Panc1 (cell line): ENCODE measurements at places on chromosomes 1 and 21. TPM values are rescaled to one million over a fixed set of nuclear protein-coding genes. Genes with fewer than 3 reads are reported as not detected.

Gene GBP6
- total RNA-seq = not detected

Gene CHRNB2
- 0.21 TPM for total RNA-seq

GRCh38 chr1:168114845-168115244 lies 21.9 kb downstream of the GPR161 start:
- no peaks in the 10 kb centered on the region for H3K4me1 ChIP-seq
- H3K27me3 ChIP-seq = no peaks in the 10 kb centered on the region
- no peak overlapping the region for H3K27ac ChIP-seq
- DNase-seq = no peak
- H3K4me3 ChIP-seq = no peak overlapping the region

GRCh38 chr21:26881504-26882228 lies 36.5 kb upstream of the ADAMTS1 start:
- no peaks in the 10 kb centered on the region for H3K4me1 ChIP-seq
- no peak for DNase-seq
- no peak overlapping the region for H3K27ac ChIP-seq
- H3K27me3 ChIP-seq = no peaks in the 10 kb centered on the region

DNA sequence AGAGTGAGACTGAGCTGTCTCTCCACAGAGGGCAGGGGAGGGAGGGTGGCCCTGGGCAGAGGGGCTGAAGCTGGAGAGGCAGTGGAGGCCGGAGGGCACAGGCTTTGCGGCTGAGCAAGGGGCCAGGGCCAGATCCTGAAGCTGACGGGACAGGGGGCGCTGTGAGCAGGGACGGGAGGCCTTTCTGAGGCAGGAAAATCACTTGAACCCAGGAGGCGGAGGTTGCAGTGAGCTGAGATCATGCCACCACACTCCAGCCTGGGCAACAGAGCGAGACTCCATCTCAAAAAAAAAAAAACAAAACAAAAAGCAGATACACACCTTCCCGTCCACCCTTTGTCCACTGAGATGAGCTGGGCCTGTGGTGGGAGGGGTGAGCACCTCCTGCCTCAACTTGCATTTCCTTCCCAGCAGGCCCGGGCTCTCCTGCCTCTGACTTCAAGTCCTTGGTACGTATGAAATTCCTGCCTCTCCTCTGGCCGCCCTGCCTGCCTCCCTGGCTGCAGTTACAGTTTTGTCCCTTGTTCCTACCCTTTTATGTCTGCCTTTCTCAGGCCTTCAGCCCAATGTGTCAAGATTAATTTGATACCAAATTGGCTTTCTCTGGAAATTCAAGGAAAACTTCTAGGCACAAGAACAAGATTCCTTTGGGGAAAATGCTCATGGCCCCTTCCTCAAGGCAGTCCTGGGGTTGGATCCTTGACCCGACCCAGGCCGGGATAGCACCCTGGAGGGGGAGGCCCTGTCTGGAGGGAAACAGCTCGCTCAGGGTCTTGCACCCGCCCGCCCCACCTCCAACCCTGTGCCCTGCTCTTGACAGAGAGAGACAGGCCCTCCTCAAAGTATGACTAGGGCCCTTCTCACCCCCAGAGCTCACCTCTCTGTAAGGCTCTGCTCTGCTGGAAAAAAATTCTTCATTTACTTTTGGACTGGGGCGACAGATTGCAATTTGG lies 11.2 kb upstream of the ADAMTSL4 start:
- H3K36me3 ChIP-seq = no peaks in the 10 kb centered on the region
- H3K4me3 ChIP-seq = no peak overlapping the region
- H3K27me3 ChIP-seq = no peaks in the 10 kb centered on the region
- no peak for DNase-seq
- H3K27ac ChIP-seq = no peak overlapping the region
- H3K4me1 ChIP-seq = no peaks in the 10 kb centered on the region

- H3K4me3 ChIP-seq = no peak overlapping the region
- no peak overlapping the region for H3K27ac ChIP-seq
- DNase-seq = no peak
- no peaks in the 10 kb centered on the region for H3K4me1 ChIP-seq
- H3K27me3 ChIP-seq = no peaks in the 10 kb centered on the region
These were observed 5.6 kb upstream of the ADAMTSL4 start for GRCh38 chr1:150543500-150544143.

Gene RAB13
- total RNA-seq = 70.6 TPM

DNA sequence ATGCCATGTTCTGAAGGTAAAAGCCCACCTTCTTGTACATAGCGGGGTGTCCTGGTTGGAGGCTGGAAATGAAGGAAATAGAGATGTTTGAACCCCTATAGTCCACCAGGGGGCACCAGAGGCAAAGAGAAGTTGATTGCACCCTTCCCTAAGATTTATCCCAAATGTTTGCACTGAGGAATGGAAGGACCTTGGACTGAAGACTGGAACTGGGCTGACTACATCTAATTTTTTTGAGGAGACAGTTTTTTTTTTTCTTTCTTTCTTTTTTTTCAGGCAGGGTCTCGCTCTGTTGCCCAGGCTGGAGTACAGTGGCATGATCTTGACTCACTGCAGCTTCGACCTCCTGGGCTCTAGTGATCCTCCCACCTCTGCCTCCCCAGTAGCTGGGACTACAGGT lies 55.3 kb upstream of the EIF4G3 start:
- no peak for DNase-seq
- no peaks in the 10 kb centered on the region for H3K36me3 ChIP-seq
- no peak overlapping the region for H3K27ac ChIP-seq
- H3K4me1 ChIP-seq = no peaks in the 10 kb centered on the region
- H3K4me3 ChIP-seq = no peak overlapping the region

- DNase-seq = no peak
- no peaks in the 10 kb centered on the region for H3K36me3 ChIP-seq
- no peak overlapping the region for H3K4me3 ChIP-seq
These were observed 29.0 kb downstream of the BACE2 start for GRCh38 chr21:41196993-41197392.

GRCh38 chr1:3063379-3064295 lies 5.4 kb upstream of the PRDM16 start:
- no peaks in the 10 kb centered on the region for H3K36me3 ChIP-seq
- H3K4me1 ChIP-seq = peaks cover 22% of the 10 kb centered on the region
- no peak for DNase-seq
- H3K27ac ChIP-seq = no peak overlapping the region

Gene JAM2
- 0.21 TPM for total RNA-seq

- no peaks in the 10 kb centered on the region for H3K27me3 ChIP-seq
- no peak overlapping the region for H3K4me3 ChIP-seq
- H3K36me3 ChIP-seq = no peaks in the 10 kb centered on the region
- no peak for DNase-seq
- peaks cover 17% of the 10 kb centered on the region for H3K4me1 ChIP-seq
These were observed 10.8 kb downstream of the OSBPL9 start for GRCh38 chr1:51627672-51628071.

- H3K4me1 ChIP-seq = no peaks in the 10 kb centered on the region
- H3K27me3 ChIP-seq = no peaks in the 10 kb centered on the region
- no peak for DNase-seq
- H3K4me3 ChIP-seq = no peak overlapping the region
These were observed 50.6 kb downstream of the L1TD1 start for GRCh38 chr1:62245201-62245600.

- H3K27ac ChIP-seq = no peak overlapping the region
- peaks cover 6% of the 10 kb centered on the region; the same call in 1 of the 2 replicates for H3K4me1 ChIP-seq
- no peak overlapping the region for H3K4me3 ChIP-seq
- H3K27me3 ChIP-seq = no peaks in the 10 kb centered on the region
- no peaks in the 10 kb centered on the region; the same call in 1 of the 2 replicates for H3K36me3 ChIP-seq
These were observed 19.1 kb downstream of the RNF223 start for GRCh38 chr1:1054971-1055370.

DNA sequence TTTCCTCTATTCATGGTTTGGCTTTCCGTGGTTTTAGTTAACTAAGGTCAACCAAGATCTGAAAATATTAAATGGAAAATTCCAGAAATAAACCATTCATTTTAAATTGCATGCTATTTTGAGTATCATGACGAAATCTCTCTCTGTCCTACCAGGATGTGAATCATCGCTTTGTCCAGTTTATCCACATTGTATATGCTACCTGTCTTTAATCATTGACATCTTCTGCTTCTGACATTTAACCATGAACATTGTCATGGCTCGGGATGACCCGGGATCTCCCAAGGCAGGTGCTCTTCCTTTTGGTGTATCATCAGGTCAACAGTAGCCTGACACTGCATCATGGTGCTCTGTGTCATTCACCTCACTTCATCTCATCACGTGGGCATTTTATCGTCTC lies 125.5 kb upstream of the HNRNPU start:
- no peaks in the 10 kb centered on the region for H3K36me3 ChIP-seq
- H3K4me1 ChIP-seq = no peaks in the 10 kb centered on the region
- H3K27ac ChIP-seq = no peak overlapping the region

DNA sequence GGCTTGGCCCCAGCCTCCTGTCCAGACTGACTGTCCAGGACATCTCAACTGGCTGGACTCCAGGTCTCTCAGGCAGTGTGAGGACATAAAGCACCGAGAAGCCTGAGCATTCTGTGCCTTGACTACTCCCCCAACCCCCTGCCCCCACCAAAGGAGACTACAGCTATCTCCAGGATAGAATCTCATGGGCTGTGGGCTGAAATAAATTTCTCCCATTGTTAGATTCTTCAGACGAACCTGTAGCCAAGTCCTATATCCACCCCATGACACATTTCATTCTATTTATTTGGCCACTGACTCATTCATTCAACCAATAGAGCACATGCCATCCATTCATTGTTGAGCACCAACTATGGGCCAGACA lies 11.4 kb downstream of the VWA5B1 start:
- no peak for DNase-seq
- no peaks in the 10 kb centered on the region for H3K36me3 ChIP-seq
- H3K27me3 ChIP-seq = peaks cover 5% of the 10 kb centered on the region

DNA sequence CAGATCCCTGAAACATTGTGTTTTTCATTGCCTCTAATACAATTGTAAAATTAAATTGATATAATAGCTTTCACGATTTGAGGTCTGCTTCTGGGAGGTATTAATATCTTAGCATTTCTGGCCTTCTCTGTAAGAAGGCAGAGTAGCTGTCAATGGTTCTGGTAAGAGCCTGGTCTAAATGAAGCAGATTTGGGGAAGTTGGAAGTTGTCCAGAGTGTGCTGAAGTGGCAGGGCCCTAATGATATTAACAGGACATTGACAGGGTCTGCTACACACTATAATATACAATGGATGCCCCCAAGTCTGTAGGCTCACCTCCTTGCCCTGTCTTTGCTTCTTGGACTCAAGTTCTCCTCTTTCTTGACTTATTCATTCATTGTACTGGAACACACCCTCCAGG lies 99.5 kb downstream of the C4BPA start:
- H3K4me3 ChIP-seq = no peak overlapping the region
- no peaks in the 10 kb centered on the region for H3K4me1 ChIP-seq
- no peaks in the 10 kb centered on the region for H3K36me3 ChIP-seq
- H3K27ac ChIP-seq = no peak overlapping the region
- no peaks in the 10 kb centered on the region for H3K27me3 ChIP-seq
- no peak for DNase-seq

DNA sequence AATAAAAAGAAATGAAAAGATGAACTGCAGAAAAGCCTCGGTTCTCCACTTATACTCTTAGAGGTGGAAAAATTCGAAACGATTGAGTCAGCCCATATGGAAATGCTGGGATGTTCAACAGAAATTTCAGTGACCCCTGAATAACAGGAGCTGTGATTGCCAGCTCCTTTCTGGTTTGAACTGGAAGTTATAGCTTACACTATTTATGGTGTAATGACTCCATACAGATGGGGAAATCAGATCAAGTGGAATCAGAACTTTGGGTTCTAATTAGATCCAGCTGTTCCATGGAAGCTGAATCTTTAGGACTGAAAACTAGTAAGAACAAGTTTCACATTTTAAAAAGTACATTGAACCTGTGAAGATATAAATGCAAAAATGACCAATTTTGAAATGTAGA lies 569.3 kb upstream of the ZRANB2 start:
- H3K36me3 ChIP-seq = no peaks in the 10 kb centered on the region
- H3K27me3 ChIP-seq = no peaks in the 10 kb centered on the region
- no peak overlapping the region for H3K27ac ChIP-seq

GRCh38 chr1:232267092-232267836 lies 362.7 kb downstream of the SIPA1L2 start:
- no peak overlapping the region for H3K27ac ChIP-seq
- H3K4me3 ChIP-seq = no peak overlapping the region
- no peaks in the 10 kb centered on the region for H3K36me3 ChIP-seq
- no peaks in the 10 kb centered on the region; the same call in 1 of the 2 replicates for H3K27me3 ChIP-seq
- no peak for DNase-seq

DNA sequence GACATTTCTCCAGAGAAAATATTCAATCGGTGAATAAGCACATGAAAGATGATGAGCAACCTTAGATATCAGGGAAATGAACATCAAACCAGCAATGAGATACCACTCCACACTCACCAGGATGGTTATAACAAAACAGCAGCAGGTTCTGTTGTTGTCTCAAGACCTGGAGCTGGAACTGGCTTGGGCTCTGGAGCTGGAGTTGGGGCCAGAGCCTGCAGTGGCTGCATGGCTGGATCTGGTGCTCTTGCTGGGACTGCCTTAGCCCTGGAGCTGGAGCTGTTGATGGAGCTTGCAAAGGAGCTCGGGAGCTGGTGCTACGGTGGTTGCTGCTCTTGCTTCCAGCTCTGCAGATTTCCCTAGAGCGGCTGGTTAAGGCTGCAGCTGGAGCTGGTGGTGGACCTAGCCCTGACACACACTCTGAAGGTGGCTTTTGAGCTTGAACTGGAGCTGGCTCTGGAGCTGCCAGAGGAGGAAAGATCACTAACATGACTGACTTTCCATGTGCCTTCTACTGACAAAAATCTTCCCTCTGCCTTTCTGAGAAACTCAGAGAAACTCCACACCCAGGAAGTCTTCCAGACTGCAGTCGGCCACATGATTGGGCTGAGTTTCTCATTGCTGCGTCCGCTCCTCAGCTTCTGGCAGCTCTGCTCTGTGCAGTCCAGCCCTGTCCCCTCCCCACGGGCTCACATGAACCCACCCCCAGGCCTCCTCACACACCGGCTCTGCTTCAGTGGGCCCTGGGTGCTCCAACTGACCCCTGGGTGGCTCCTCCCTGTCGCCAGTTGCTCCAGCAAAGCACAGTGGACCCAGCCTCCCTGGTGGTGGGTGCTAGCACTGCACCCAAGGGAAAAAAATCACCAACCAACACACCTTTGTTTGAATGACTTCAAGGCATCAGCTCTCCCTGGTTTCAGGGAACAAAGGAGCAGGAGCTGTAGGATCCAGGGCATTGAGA lies 139.1 kb upstream of the FMN2 start:
- H3K4me3 ChIP-seq = no peak overlapping the region
- H3K4me1 ChIP-seq = no peaks in the 10 kb centered on the region
- DNase-seq = no peak
- H3K27ac ChIP-seq = no peak overlapping the region

Gene OR2L3
- total RNA-seq = not detected

GRCh38 chr21:37827913-37828312 lies 88.3 kb downstream of the KCNJ6 start:
- DNase-seq = no peak
- no peak overlapping the region for H3K4me3 ChIP-seq
- no peaks in the 10 kb centered on the region for H3K36me3 ChIP-seq
- no peaks in the 10 kb centered on the region; the same call in 1 of the 2 replicates for H3K27me3 ChIP-seq
- no peak overlapping the region for H3K27ac ChIP-seq

Gene TOMM20
- total RNA-seq = 101 TPM

Gene KCNK2
- 0.28 TPM for total RNA-seq

GRCh38 chr1:87515781-87516180 lies 187.1 kb downstream of the LMO4 start:
- no peaks in the 10 kb centered on the region for H3K36me3 ChIP-seq
- H3K4me1 ChIP-seq = no peaks in the 10 kb centered on the region
- H3K27me3 ChIP-seq = no peaks in the 10 kb centered on the region
- H3K27ac ChIP-seq = no peak overlapping the region

Gene EDN2
- not detected for total RNA-seq
